ENCODE measurements at places on chromosomes 4 and X. TPM values are rescaled to one million over a fixed set of nuclear protein-coding genes. Genes with fewer than 3 reads are reported as not detected.

DNA sequence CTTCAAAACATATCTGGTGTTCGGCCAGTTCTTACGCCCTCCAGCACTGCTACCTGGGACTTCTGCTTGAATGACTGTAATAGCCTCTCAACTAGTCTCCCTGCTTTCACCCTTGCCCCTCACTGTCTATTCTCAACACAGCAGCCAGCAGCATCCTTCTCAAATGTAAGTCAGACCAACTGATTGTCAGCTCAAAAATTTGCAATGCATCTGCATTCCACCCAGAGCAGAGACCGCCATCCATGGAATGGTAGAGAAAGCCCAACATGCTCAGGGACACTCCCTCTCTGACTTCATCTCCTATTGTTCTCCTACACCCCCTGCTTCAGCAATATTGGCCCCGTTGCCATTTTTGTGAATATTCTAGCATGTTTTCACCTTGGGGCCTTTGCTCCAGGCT lies 5.9 kb downstream of the TLR7 start:
- no peak for DNase-seq

GRCh38 chrX:113510586-113510985 lies 670.0 kb upstream of the AMOT start:
- no peak for DNase-seq

GRCh38 chr4:6298035-6298434 lies 28.4 kb downstream of the WFS1 start:
- DNase-seq, result no peak

DNA sequence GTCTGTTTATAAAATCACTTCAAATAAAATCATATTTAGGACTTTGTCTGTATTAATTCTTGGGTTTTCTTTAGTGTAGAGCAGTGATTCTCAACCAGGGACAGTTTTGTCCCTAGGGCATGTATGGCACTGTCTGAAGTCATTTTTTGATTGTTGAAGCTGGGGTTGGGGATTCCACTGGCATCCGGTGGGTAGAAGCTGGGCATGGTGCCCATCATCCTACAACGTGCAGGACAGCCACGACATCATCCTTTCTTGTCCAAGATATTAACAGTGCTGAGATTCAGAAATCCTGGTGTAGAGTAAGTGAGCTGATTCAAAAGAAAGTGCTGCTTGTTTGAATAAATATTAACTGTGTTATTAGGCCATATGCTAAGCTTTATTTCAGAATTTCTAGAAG lies 28.6 kb downstream of the DCLK2 start:
- no peak for DNase-seq

DNA sequence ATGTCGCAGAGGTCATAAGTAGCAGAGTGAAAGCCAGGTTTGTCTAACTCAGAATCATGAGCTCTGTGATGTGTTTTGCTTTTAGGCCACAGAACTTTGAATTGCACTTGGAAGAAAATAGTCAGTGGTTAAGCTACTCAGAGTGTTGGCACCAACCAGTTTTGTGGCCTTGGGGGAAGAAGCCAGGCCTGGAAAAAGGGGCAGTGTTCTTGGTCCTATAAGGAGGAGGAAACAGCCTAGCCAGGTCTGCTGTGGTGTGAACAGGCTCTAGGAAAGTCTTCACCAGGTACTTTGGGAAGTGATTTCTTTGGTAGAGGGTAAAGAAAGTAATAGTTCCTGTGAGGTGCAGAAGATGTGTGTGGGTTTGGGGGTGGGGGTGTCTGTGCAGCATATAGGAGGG lies 49.2 kb downstream of the FHIP1A start:
- no peak for DNase-seq

DNA sequence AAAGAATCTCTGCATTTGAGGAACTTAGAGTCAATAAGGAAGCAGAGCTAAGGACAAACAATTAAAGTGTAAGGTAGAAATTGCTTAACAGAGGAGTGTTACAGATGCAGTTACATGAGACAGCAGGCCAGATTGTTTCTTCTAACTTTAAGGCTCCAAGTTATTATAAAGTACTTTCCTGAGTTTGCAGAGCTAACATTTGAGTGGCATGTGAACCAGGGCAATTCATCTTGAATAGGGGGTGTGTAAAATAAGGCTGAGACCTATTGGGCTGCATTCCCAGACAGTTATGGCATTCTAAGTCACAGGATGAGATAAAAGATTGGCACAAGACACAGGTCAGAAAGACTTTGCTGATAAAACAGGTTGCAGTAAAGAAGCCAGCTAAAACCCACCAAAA lies 7.6 kb upstream of the LNX1 start:
- peak; percentile 9 for DNase-seq

DNA sequence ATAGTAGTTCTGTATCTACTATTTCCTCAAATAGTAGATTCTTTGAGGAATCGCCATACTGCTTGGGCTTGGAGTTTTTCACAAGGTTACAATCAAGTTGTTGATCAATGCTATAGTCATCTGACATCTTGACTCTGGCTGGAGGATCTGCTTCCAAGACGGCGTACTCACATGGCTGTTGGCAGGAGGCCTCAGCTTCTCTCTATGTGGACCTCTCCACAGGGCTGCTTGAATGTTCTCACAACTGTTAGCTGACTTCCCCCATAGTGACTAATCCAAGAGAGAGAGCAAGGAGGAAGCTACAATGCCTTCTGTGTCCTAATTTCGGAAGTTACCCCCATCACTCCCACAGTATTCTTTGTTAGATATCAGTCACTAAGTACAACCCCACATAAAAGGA lies 10.3 kb downstream of the EGFL6 start:
- no peak for DNase-seq

DNA sequence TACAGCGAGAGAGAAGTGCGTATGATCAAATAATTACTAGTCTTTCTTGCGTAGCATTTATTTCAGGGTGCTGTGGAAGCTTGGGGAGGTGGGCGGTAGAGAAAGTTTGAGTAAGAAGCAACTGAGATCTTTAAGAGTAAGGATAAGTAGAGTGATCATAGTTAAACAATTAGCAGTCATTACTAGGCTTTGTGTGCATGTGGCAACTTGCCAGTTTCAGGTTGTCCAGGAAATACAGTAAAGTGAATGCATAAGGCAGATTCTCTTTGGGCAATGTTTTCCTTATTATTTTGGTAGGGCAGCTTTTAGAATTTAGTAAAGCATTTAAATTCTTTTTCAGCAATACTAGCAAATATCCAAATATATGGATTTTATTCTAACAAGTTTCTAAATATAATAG lies 57.0 kb downstream of the HPGDS start:
- DNase-seq, result no peak

DNA sequence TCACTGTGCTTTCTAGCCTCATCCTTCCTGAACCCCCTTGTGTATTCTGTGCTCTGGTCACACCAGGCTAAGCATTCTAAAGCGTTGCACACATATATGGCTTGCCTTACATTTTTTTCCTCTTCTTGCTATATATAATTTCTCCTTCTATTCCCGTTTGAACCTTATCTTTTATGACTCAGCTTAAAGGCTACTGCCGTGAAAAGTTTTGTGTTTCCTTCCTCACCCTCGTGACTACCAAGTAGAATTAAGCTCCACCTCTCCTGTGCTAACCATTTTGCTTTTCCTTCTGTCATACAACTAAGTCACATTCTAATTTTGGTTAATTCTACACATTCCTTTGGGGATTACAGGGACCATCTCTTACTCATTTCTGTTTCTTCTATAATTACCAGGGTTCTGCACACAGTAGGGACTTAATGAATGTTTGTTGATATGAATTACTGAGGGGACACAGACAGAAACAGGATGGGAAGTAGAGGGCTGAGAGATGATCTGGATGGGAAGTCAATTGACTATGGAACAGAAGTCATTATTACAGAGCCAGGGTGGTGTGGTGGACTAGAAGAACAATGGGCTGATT lies 67.1 kb downstream of the DOCK11 start:
- DNase-seq, result no peak

- peak; percentile 11 for DNase-seq
Measured at GRCh38 chr4:82517043-82517442, 44.7 kb downstream of the TMEM150C start.

DNA sequence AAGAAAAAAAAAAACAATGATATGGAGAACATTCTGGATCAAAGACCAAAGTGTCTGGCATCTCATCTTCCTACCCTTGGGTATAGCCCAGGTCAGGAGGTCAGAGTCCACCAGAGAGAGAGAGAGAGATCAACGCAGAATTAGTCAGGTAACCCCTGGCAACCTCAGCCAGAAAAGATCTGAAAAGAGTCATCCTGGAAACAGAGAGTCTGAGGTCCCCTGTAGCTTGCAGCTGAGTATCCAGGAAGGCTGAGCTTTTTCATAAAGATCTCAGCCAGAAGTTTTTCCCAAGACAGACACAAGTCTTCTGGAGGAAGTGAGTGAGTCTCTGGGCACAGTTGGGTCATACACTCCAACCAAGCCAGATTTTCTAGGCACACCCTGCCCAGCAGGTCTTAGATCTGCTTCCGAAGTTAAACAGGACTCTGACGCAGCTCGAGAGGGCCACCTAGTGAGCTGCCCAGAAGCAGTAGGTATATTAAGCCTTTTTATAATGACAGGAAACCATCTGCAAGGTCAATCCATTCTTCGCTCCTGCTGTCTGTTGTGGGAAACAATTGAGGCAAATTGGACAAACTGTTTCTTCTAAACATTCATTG lies 35.7 kb downstream of the ACE2 start:
- peak; percentile 59 for DNase-seq

DNA sequence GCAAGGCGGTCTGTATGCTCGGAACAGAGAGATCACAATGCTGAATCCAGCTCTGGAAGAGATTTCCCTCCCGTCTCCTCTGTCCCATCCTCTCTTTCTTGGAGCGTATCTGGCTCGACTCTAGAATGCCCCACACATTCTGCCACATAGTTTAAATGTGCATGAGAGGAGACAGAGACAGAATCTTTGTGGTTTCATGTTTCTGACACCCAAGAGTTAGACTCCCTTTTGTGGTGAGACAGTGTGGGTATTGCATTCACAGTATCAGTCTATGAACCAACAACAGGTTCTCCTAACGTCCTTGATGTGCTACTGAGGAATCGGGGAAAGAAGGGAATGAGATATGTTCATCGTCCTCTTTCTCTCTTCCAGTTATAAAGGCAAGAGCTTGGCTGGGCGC lies 25.3 kb downstream of the FAM47E start:
- no peak for DNase-seq

GRCh38 chr4:165383591-165384073 lies 4.8 kb downstream of the CPE start:
- DNase-seq, result no peak

DNA sequence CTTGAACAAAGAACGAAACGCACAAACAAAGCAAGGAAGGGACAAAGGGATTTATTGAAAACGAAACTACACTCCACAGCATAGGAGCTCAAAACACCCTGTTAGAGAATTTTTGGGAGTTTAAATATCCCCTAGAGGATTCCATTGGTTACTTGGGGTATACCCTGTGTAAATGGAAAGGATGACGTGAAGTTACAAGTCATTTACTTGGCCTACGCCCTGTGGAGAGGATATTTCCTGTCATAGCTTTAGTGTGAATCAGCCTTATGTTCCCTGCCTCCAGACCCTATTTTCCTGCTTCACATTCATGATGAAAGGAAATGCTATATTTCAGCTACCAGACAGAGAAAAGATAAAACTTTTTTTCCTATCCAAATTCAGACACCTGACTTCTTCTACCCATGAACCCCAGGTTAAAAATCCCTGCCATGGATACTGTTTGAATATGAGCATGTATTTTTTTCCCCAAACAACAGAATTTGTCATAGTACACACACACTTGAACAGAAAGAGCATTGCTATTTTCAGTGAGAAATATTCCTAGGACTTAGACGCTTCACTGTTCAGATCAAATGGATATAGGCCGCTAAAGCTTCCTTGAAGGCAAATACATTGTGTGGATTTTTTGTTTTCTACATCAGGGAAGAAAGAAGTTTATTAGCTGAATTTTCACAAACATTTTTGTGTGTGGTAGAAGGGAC lies 20.4 kb downstream of the PIN4 start:
- peak; percentile 74 for DNase-seq

DNA sequence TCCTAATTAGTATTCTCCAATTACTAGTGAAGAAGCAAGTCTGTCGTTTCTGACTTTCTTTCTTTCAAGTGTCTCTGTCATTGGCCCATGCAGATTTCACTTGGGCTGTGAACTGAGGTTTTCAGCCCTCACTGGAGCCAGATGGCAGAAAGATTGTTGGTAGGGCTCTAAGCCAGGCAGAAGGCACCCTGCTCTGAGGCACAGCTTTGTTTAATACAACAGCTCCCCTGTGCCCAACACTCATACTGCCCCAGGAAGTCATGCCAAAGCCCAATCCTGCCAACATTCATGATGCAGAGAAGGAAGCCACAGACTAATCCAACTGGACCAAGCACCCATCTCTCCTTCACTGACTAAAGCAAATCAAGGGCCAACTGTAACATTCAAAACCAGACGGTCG lies 117.1 kb upstream of the FRG1 start:
- DNase-seq, result no peak

DNA sequence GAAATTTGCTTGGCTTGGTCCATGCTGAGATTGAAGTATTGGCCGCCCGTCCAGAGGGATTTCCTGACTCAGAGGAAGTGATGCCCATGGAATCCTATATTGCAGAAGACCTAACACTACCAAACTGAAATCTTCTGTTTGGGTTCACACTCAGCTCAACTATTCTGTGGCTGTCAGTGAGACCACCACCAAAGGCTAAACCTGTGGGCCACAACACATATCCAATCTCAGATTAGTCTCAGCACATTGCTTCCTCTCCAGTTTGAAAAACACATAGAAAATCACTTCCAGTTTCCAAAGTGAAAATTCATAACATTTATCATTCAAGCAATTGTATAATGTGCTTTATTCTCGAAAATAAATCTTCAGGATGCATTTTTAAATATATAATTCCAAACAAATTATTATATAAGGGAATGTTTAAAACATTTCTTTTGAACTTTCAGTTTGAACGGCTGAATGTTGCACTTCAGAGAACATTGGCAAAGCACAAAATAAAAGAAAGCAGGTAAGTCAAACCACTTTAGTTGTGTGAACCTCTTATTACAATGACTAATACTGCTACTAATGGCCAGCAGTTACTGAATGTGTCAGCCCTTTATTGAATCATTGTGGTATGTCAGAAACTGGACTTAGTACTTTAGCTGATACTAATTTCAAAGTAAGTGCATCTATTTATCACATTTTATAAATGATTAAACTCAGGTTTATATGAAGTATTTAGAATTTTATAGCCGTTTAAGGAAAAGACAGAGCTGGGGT lies 37.0 kb downstream of the GUCY1A1 start:
- no peak for DNase-seq

DNA sequence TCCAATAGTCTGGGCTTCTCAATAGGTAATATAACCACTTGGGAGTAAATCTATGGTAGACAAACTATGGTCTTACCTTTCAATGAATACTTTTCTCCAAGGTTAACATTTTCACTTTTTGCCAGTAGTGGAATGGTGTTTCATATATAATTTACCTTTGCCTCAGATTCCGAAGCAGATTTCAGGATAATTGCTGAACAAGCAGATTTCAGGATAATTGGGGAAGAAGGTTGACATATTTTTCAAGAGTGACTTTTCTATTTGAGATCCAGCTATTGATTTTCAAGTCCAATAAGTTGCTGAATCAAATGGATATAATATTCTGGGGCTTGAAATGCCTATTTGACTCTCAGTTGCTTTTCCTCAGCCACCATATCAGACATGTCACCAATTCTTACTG lies 63.6 kb downstream of the SYTL5 start:
- DNase-seq, result no peak

- no peak for DNase-seq
Measured at GRCh38 chr4:186644737-186645261, 78.9 kb downstream of the FAT1 start.

Gene ACOT9
- 75.4 TPM for total RNA-seq

Gene PPP1R2C
- not detected for total RNA-seq

Gene ENPEP
- 0.34 TPM for total RNA-seq

Gene TMEM128
- total RNA-seq, result 19.4 TPM

Gene PAGE2
- total RNA-seq, result 0.29 TPM

Gene KDR
- total RNA-seq, result 0.48 TPM
